Mucosa of gallbladder (tissue), 1 donor: ENCODE measurements at places on chromosomes 1 and 21. TPM values are rescaled to one million over a fixed set of nuclear protein-coding genes. Genes with fewer than 3 reads are reported as not detected.
A peak's percentile ranks its signal among the peaks of the same experiment; 100 is the strongest.

- no peak for DNase-seq
These were observed 206.8 kb downstream of the SLC45A1 start for GRCh38 chr1:8524627-8525157.

- DNase-seq = no peak
These were observed 30.2 kb downstream of the PRDX6 start for GRCh38 chr1:173507205-173507846.

DNA sequence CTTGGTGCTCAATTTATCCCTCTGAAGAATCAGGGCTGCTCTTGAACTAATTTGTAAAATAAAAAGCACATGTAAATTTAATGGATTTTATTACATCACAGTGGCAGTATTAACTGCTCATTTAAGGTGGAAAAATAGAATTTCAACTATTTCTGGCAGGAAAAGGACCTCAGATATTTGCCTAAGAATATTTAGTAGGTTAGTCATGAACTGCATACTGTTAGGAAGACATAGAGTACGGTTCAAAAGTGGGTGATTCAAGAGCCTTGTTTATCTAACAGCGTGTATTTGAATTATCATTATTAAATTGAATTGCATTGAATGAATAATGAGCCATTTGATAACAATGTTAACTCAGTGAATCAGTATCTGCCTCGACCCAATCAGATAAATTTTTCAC is 248.8 kb upstream of the PBX1 start:
- DNase-seq = no peak

- no peak for DNase-seq
These were observed 208.5 kb downstream of the KCNT2 start for GRCh38 chr1:196399713-196400112.

DNA sequence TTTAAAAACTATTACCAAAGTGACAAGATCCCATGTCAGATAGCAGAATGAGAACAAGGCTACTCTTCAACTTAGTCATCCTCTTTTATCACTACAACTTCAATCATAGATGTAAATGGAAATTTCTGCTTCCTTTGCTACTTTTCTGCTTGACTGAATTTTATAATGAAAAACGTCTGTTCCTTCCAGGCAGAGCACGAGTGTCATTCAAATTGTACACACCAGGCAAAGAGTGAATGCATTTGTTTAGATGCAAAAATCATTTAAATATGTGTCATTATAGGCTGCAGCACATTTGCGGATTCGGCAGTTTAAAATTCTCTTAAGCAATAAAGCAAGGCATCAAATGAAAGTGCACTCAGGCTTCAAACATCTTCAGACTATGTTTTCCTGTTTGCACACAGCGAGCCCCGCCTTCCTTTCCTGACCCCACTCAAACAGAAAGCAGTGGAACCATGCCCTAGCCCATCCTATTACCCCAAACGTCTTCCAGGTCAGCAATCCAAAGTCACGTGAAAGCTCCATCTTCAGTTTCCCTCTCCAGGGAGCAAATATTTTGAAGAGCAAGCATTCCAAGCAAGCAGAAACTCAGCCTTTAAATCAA is 99.6 kb downstream of the APP start:
- DNase-seq = peak; percentile 28

DNA sequence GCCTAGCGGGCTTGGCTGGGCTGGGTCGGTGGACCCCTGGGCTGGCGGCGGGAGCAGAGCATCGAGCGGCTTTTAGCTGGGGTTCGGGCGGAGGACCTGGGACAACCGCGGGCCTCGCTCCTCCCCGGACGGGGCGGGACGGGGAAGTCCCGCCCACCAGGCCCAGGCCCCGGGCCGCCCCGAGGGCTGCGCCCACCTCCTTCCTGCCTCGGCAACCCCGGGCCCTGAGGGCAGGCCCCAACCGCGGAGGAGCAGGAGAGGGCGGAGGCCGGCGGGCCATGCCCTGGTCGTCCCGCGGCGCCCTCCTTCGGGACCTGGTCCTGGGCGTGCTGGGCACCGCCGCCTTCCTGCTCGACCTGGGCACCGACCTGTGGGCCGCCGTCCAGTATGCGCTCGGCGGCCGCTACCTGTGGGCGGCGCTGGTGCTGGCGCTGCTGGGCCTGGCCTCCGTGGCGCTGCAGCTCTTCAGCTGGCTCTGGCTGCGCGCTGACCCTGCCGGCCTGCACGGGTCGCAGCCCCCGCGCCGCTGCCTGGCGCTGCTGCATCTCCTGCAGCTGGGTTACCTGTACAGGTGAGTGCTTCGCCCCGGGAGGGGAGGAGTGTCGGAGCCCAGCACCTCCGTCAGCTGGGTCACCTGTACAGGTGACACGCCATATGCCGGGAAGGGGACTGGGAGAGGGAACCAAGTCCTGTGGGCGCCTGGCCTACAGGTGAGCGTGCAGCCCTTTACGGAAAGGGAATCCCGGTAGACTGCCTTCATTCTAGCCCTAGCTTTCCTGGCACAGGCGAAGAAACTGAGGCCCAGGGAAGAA is at the start of gene XKR8:
XKR8 (plus strand) TSS at position 182 of the 812 bp plus-strand sequence; CDS start at position 279, 97 bp downstream.
- peak; percentile 74 for DNase-seq

GRCh38 chr1:3907031-3907534 is 7.0 kb upstream of the C1orf174 start:
- no peak for DNase-seq

GRCh38 chr1:91611483-91611917 is 110.8 kb downstream of the CDC7 start:
- no peak for DNase-seq

GRCh38 chr1:244111027-244111426 is 59.9 kb downstream of the ZBTB18 start:
- DNase-seq = no peak

CCDC30 gene
- total RNA-seq = 8.4 TPM

CA6 gene
- total RNA-seq = not detected

TEX38 gene
- total RNA-seq = 0.35 TPM
